ENCODE measurements at places on chromosomes 2 and 18.

GRCh38 chr18:26532367-26533340, 15.7 kb downstream of the KCTD1 start:
- no peak for DNase-seq

GRCh38 chr18:74204526-74205152, 56.3 kb downstream of the TIMM21 start:
- no peak for DNase-seq

DNA sequence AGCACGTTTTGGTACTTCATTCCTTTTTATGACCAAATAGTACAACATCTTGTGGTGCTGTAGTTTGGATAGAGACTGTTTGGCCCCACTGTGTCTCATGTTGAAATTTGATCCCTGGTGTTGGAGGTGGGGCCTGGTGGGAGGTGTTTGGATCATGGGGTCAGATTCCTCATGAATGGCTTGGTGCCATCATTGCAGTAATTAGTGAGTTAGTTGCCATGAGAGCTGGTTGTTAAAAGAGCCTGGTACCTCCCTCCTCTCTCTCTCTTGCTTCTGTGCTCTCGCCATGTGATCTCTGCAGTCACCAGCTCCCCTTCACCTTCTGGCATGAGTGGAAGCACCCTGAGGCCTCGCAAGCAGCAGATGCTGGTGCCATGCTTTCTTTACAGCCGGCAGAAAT, 50.9 kb downstream of the NCAPH start:
- peak; percentile 41 for DNase-seq

- peak; percentile 67 for DNase-seq
Observed at GRCh38 chr18:30970196-30970816, 72.2 kb downstream of the DSC3 start.

- DNase-seq: no peak
Observed at GRCh38 chr2:66432801-66433694, 1.9 kb upstream of the MEIS1 start.

- DNase-seq: no peak
Observed at GRCh38 chr2:229416116-229416694, 145.1 kb upstream of the PID1 start.

DNA sequence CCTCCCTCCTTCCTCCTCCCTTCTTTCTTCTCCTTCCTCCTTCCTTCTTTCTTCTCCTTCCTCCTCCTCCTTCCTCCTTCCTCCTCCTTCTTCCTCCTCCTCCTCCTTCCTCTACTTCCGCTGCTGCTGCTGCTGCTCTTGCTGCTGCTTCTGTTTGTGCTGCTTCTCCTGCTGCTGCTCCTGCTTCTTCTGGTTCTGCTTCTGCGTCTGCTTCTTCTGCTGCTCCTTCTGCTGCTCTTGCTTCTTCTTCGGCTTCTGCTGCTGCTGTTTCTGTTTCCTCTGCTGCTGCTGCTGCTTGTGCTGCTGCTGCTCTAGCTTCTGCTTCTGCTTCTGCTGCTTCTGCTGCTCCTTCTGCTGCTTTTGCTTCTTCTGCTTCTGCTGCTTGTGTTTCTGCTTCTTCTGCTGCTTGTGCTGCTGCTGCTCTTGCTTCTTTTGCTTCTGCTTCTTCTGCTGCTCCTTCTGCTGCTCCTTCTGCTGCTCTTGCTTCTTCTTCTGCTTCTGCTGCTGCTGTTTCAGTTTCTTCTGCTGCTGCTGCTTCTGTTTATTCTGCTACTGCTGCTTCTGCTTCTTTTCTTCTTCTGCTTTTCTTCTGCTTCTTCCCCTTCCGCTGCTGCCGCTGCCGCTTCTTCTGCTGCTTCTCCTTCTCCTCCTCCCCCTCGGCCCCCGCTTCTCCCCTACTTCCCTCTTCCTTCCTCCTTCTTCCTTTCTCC, 8.6 kb downstream of the SNRNP27 start:
- DNase-seq: no peak

GRCh38 chr2:109481196-109481555, 132.6 kb downstream of the SEPTIN10 start:
- DNase-seq: no peak

GRCh38 chr18:28826107-28826506, 649.2 kb upstream of the CDH2 start:
- no peak for DNase-seq

DNA sequence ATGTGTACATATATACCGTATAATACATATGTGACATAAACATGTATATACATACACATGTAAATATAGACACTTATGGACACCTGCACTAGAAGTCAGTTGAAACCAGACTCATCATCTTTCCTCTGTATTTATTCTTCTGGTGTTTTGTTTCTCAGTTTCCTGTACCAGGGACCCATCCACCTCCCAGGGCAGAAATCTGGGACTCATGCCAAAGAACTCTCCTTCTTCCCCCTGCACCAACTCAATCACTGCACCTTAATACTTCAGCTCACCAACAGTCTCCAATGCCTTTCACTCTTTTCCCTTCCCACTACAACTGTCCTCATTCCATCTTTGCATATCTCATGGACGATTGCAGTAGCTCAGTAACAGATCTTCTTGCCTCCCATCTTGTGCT, 428.0 kb downstream of the FBXO15 start:
- DNase-seq: no peak

DNA sequence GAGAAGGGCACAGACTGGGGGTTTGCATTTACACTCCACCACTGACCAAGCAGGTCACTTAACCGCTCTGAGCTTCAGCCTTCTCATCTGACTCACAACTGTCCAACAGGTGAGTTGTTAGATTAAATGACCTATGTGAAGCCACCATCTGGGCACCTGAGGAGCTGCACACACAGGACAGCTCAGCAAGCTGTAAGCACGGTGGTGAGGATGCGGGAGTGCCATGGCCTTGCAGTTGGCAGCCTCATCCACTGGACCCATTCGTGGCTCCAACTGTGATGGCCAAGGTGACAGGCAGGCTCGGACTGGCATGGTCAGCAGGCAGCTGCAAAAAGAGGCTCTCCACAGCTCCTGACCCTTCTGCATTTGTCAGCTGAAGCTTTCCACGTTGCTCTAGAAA, 23.3 kb upstream of the AMMECR1L start:
- no peak for DNase-seq

- no peak for DNase-seq
Observed at GRCh38 chr2:224084266-224084892, 45.3 kb upstream of the SERPINE2 start.

DNA sequence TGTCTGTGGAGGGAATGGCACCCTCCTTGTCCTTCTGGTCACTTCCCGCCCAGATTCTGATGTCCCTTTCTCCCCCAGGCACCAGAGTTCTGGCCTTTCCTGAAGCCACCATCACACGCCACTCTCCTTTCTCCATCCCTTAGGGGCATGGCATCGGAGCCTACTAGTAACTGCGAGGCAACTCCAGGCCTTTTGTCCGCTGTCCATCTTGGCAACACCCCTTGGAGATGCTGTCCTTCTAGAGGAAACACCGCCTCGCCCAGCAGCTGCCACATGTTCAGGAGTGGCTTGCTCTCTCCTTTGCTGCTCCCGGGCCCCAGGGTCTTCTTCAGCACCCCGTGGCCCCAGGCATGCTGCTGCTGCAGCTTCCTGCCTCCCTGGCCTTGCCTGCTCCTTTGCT, 267.0 kb downstream of the SRBD1 start:
- DNase-seq: no peak

DNA sequence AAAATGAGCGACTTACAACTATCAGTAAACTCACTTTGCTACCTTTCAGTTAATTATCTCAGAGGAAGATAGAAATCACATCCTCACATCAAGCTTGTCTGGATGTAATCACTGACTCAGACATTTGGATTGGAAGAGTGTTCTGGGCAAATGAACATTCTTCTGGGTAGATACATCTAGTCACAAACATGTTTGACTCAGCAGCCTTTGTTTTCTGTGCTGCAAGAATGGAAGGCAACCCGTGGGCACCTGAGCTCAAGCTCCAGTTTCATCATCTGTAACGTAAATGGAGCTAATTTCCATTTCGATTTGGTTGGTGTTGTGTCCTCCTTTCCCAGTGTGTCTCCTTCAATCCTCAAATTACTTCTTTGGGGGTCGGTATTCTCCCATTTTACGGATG, 58.5 kb downstream of the ACAA2 start:
- no peak for DNase-seq

GRCh38 chr2:44981714-44982108, 27.5 kb downstream of the SIX2 start:
- peak; percentile 62 for DNase-seq

- no peak for DNase-seq
Observed at GRCh38 chr2:199818026-199818425, 33.0 kb downstream of the FTCDNL1 start.

DNA sequence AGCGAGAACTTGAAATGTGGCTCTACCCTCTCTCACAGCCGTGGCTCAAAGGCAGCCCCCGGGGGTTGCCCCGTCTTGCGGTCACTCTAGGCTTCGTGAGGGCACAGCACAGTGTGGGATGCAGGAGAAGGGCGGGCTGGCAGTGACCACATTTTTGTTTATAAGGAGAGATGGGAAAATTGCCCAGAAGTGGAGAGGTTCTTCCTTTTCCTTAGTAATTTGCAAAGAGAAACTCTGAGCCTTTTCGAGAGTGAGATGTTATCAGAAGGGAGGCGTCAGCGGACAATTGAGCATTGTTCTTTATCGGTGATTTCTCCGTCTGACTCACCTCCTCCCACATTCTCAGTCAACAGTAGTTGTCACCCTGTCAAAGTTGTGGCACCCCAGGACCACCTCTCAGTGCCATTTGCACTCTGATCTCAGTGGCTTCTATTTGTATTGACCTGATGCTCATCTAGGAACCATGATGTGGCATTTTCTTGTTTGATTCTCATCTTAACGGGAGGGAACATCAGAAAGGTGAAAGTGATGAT, 89.6 kb downstream of the ACAA2 start:
- DNase-seq: no peak

GRCh38 chr2:8767324-8767723, 70.1 kb downstream of the KIDINS220 start:
- no peak for DNase-seq

DNA sequence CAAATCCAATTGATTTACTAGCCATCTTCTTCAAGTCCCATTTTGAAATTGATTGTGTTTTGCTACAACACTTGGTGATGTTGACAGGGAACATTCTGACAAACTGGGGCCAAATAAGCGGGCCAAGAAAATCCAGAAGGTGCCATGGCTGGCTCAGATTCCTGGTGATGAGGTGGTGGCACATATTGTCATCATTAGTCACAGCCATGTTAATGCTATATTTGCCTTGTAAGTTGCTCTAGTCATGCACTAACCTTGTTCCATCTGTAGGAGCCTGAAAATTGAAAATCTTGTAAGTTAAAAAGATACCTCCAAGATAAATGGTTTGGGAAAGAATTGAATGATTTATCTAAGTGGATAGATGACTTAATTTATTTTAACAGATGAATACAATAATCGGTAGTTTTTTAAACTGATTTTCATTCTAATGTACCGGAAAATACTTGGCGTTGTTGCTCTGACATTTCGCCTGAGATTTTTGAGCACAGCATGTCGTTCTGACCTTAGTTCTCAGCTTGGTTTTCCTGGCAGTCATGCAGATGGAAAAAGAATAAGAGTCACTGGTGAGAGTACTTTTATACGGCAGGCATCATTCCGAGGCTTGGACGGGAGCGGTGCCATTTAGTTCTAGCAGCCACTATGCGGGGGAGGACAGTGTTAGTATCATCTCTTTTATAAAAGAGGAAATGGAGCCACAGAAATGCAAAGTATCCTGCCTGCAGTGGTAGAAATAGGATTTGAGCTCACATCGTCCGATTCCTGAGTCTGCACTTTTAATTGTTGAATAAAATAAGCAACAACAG, 133.9 kb downstream of the ZNF532 start:
- peak; percentile 47 for DNase-seq

DNA sequence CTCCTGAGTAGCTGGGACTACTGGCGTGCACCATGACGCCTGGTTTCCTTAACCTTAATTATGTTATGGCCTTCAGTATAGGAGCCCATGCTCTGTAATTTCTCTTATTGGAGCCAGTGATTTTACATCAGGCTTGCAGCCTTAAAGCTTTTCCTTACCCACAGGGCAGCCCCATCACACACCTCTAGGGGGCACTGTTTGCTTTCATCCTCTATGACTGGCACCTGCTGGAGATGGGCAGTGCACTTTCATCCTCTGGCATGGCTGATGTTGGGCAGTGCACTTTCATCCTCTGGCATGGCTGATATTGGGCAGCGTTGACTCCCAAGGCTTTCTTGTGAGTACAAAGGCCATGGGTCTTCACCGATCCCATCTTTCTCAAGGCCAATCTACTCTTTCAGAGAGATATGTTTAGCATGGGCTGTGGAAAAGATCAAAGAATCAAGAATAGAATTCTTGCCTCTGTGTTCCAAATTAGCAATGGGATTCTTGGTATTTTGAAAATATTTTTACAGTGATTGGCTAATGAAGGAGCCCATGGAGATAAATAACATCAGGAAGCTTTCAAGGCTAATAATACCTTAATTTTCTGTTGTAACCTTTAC, 80.7 kb upstream of the MEX3C start:
- peak; percentile 47 for DNase-seq

GRCh38 chr18:3380384-3380961, 69.5 kb upstream of the TGIF1 start:
- DNase-seq: peak; percentile 77

- peak; percentile 8 for DNase-seq
Observed at GRCh38 chr2:100742277-100743254, 77.4 kb upstream of the NPAS2 start.

DNA sequence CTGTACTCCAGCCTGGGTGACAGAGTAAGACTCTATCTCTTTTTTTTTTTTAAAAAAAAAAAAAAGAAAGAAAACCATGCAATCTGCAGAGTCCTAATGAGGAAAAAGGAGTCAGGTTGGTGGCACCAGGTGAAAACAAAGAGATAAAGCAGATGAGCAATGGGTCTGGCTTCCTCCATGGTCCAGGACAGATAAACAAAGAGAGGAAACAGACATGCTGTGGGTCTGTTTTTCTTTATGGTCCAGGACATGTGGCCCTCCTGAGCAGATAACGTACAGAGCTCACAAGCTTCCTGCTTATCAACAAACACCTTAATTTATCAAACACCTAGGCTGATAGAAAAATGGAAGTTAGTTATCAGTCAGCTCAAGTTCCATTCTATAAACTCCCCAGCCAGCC, 24.4 kb upstream of the TUBB6 start:
- no peak for DNase-seq

DNA sequence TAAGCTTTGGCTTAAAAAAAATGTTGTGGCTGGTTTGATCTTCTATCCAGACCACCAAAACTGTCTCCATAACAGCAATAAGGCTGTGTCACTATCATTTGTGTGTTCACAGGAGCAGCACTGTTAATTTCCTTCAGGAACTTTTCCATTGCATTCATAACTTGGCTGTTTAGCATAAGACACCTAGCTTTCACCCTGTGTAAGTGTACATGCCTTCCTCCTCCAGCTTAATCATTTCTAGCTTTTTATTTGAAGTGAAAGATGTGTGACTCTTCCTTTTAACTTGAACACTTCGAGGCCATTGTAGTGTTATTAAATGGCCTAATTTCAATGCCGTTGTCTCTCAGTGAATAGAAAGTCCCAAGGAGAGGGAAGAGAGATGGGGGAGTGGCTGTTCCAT, 352.9 kb upstream of the VWC2L start:
- no peak for DNase-seq

DNA sequence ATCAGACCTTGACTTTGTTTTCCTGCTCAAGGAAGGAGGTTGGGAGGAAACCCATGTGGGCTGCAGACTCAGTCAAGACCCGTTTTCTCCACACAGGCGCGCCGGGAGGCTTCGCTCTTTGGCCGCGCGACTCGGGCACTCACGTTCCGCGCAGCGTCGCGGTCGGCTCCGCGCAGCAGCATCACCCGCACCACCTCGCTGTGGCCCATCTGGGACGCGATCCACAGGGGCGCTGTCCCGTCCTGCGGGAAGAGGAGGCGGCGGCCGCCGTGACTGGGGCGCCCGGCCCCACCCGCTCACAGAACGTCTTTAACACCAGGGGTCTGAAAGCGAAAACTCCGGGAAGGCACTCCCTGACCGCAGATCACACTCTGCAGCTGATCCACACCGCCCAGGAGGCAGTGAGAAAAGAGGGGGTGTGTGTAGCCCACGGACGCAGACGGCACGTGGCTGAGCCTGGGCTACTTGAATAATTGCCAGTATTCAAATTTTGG, 33.1 kb upstream of the NPC1 start:
- DNase-seq: no peak

All from RKO (cell line).